ENCODE measurements at places on chromosomes 16 and 17.

DNA sequence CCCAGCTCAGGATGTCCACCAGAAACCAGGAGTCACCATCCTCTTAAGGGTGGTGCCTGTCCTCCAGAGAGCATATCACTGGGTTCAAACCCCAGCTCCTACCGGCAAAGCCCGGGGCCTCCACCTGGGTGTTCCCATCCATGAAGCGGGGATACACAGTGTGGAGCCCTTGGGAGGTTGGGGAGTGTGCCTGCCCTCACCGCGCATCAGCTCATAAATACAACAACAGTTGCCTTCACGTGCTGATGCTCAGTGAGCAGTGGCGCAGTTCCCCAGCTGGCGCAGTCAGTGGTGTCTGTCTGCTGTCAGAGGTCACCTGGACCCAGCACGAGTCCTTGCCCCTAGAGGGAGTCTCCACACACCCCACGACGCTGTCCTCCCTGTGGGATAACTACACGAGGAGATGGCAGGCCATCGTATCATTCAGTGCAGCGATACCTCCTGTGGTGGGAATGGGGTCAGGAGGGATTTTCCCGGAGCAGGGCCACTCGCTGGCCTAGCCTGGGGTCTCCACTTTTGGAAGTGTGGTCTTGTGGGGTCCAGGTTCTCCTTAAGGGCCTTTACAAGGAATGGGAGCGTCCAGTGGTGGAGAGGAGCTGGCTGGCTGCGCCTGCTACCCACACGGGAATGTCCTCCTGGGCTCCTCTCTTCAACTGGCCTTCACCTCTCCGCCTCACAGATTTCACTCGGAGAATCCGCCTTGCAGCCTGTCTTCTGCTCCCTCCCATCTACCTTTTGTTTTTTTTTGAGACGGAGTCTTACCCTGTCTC, 2.3 kb upstream of the ELOB start:
- no peak for DNase-seq

- no peak for DNase-seq
These were observed 33.6 kb downstream of the SCPEP1 start for GRCh38 chr17:57011491-57012015.

DNA sequence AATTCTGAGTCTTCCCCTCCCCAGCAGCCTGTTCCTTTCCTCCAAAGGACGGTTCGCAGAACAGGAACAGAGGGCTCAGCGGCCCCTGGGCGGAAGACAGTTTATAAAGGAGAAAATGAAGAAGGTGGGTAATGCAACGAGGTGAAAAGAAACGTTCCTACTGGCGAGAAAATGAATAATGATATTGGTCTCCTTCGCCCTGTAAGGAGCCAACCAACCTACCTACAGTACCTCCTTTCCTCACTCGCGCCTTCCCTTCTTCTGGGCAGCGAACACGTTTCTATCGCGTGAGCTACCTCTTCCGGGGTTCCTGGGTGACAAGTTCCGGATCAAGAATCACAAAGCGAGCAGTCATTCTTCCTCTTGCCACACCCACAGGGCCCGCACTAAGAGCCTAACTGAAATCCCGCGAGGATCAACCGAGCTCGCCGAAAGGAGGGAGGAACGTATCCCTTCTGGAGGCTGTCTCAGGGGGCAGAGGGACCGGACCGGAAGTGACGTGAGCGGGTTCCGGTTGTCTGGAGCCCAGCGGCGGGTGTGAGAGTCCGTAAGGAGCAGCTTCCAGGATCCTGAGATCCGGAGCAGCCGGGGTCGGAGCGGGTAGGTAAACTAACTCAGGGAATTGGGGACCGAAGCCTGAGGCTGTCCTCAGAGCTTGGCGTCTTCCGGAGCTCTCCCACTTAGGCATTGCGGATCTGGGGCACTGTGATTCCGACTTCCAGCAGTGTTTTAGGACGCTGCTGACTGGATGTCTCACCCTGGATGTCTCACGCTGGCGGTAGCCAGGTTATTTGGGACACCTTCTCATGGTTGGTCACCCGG, at the start of the genes PTRH2 and VMP1:
Gene PTRH2 (minus strand): TSS at position 282 of the 822 bp plus-strand sequence. CDS start 9,452 bp downstream, outside the sequence.
Gene VMP1 (plus strand): TSS at position 506 of the 822 bp plus-strand sequence. CDS start 23,793 bp downstream, outside the sequence.
- DNase-seq = peak; percentile 98

- no peak for DNase-seq
These were observed 253.6 kb downstream of the ZFHX3 start for GRCh38 chr16:72794319-72794718.

DNA sequence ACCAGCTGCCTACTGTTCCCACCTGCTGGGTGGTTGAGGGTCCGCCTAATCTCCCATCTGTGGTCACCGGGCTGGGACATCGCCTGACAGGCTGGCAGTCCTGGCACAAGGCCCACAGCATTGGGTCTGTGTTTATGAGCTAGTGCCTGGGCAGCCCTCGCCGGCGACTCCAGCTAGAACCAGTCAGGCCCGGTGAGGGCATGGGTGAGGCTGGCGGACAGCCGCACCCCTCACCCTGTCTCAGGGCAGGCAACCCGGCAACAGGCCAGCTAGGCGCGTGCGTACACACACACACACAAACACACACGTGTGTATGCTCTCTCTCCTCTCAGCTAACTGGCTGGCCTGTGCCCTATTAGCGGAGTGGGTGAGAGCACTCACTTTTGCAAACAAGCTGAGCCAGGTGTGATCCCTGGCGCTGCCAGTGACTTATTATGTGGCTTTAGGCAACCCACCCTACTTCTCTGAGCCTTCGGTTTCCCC, 10.4 kb downstream of the HSD11B2 start:
- DNase-seq = no peak

DNA sequence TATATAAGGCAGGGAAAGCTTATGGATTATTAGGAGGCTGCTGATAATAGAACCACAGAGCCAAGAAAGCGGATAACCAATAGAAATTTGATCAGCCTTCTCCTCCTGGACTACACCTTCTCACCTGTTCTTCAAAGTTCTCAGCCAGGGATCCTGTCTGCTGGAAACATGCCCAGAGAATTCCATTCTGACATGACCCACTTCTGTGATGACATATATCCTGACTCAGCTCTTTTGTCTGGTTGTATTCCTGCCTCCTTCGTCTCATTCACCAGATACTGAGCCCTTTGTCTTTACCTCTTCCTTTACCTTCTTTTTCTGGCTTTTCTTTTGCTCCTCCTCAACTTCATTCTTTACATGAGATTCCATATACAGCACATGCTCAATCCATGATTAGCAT, 576.1 kb downstream of the CDH11 start:
- DNase-seq = no peak

DNA sequence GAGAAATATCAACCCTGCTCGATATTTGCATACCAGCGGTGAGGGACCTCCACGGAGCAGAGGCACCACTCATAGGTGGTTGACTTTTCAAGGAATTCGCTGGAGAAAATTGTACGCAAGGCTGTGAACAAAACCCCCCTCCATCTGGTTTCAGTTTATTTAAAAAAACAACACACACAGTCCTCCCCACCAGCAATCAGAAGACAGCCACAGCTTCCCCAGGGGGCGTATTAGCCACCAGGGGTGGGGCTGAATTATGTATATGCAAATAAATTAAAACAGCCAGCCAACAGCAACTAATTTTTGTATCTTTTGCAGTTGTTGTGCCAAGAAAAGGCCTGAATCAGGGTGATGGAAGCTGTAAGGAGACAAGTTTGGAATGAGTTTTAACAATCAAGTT, 5.9 kb upstream of the HSD11B2 start:
- DNase-seq = no peak
